ENCODE measurements at places on chromosomes 12 and 14. TPM values are rescaled to one million over a fixed set of nuclear protein-coding genes. Genes with fewer than 3 reads are reported as not detected.

DNA sequence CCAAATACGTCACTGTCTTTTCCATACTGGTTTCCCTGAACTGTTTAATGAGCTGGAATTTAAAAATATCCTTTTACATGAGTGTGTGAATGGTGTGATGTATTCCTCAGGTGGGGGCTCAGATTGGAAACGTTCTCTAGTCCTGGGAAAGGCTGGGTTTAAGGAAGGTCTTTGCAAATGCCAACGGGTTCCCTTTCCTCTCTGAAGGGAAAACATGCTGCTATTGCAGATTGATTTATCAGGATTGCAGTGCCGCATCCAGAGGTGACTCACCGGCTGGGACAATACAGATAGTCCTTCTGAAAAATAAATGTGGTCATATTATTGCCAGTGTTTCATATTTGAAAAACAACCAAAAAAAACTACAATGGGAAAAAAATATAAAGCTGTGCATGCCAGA lies 193.1 kb upstream of the FLRT2 start:
- H3K4me1 ChIP-seq = peaks cover 12% of the 10 kb centered on the region
- H3K27me3 ChIP-seq = no peaks in the 10 kb centered on the region
- H3K4me3 ChIP-seq = no peak overlapping the region
- no peak overlapping the region for H3K27ac ChIP-seq
- H3K36me3 ChIP-seq = no peaks in the 10 kb centered on the region

- H3K4me1 ChIP-seq = peaks cover 24% of the 10 kb centered on the region
- H3K27me3 ChIP-seq = no peaks in the 10 kb centered on the region
- peak; percentile 70 for DNase-seq
- H3K36me3 ChIP-seq = no peaks in the 10 kb centered on the region
- H3K27ac ChIP-seq = peak overlapping the region; percentile 41
- H3K4me3 ChIP-seq = no peak overlapping the region
Observed at GRCh38 chr14:32397861-32398640, 69.0 kb downstream of the AKAP6 start.

DNA sequence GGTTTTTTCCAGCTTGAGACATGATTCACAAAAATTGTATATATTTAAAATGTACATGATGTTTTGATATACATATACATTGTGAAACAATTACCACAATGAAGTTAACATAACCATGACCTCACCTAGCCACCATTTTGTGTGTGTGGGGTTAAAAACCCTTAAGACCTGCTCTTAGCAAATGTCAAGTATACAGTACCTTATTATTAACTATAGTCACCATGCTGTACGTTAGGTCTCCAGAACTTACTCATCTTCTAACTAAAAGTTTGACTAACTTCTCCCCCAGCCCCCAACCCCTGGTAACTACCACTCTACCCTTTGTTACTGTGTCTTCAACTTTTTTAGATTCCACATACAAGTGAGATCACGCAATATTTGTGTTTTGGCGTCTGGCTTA lies 52.6 kb downstream of the EIF2S3B start:
- H3K4me3 ChIP-seq = no peak overlapping the region
- H3K36me3 ChIP-seq = no peaks in the 10 kb centered on the region
- H3K27ac ChIP-seq = no peak overlapping the region
- DNase-seq = no peak

The SLC22A17 gene
- 1.7 TPM for total RNA-seq

GRCh38 chr12:12527820-12528296 lies 34.8 kb downstream of the DUSP16 start:
- no peaks in the 10 kb centered on the region for H3K4me1 ChIP-seq
- H3K36me3 ChIP-seq = no peaks in the 10 kb centered on the region
- no peak overlapping the region for H3K4me3 ChIP-seq
- no peak overlapping the region for H3K27ac ChIP-seq
- DNase-seq = no peak

DNA sequence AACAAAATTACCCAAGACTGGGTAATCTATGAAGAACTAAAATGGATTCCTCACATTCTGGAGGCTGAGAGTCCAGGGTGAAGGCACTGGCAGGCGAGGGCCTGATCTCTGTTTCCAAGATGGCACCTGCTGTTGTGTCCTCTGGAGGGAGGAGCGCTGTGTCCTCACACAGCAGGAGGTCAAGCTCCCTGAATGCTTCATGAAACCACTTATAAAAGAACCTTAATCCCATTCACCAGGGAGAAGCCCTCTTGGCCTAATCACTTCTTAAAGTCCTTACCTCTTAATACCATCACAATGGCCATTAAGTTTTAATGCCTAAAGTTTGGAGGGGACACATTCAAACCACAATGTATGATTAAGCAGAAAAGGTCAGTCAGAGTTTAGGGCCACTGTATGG lies 172.4 kb downstream of the EMP1 start:
- no peaks in the 10 kb centered on the region for H3K36me3 ChIP-seq
- H3K27ac ChIP-seq = no peak overlapping the region
- DNase-seq = no peak
- H3K27me3 ChIP-seq = no peaks in the 10 kb centered on the region
- no peak overlapping the region for H3K4me3 ChIP-seq

The TAS2R50 gene
- not detected for total RNA-seq

DNA sequence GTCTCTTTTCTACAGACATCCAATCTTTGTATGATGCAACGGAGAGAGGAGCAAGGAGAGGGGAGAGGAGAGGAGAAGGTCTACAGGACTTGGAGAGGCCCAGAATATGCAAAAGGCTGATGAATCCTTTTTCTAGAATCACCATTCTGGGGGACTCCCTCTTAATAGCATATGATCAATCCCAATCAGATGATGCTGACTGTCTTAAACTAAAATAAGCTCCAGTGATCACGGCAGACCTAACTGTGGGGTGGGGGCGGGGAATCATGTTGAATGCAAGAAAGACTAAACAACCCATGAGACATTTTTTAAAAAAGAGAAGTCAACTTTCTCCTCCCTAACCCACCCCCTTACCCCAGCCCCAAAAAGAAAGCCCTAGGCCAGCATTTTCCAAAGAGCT lies 33.4 kb downstream of the BTBD7 start:
- no peak overlapping the region for H3K4me3 ChIP-seq
- no peaks in the 10 kb centered on the region for H3K27me3 ChIP-seq
- no peaks in the 10 kb centered on the region for H3K4me1 ChIP-seq
- H3K36me3 ChIP-seq = no peaks in the 10 kb centered on the region
- no peak for DNase-seq

DNA sequence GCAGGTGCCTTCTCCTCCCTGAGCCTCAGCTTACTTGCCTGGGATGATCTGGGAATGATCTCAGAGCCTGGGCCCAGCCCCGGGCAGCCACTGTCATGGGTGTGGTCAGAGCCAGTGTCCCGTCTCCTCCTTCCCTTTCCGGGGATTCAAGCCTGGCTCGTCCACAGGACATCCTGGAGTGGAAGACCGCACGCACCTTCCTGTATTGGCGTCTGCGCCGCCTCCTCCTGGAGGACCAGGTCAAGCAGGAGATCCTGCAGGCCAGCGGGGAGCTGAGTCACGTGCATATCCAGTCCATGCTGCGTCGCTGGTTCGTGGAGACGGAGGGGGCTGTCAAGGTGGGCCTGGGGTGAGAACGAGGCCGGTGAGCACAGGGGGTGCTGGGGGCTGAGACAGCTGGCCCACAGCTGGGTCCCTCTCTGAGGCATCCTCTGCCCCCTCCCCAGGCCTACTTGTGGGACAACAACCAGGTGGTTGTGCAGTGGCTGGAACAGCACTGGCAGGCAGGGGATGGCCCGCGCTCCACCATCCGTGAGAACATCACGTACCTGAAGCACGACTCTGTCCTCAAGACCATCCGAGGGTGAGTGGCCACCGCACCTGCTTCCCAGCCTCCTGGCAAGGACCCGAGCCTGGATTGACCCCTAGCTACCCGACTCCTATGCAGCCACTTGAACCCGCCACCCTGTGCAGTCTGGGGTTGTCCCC lies 44.0 kb downstream of the FOXN4 start:
- no peaks in the 10 kb centered on the region for H3K36me3 ChIP-seq
- no peaks in the 10 kb centered on the region for H3K27me3 ChIP-seq
- no peak for DNase-seq
- no peaks in the 10 kb centered on the region for H3K4me1 ChIP-seq
- H3K27ac ChIP-seq = no peak overlapping the region

GRCh38 chr12:77943466-77943865 lies 112.8 kb downstream of the NAV3 start:
- peaks cover 45% of the 10 kb centered on the region for H3K4me1 ChIP-seq
- H3K36me3 ChIP-seq = peaks cover 31% of the 10 kb centered on the region
- DNase-seq = no peak
- H3K27me3 ChIP-seq = no peaks in the 10 kb centered on the region

DNA sequence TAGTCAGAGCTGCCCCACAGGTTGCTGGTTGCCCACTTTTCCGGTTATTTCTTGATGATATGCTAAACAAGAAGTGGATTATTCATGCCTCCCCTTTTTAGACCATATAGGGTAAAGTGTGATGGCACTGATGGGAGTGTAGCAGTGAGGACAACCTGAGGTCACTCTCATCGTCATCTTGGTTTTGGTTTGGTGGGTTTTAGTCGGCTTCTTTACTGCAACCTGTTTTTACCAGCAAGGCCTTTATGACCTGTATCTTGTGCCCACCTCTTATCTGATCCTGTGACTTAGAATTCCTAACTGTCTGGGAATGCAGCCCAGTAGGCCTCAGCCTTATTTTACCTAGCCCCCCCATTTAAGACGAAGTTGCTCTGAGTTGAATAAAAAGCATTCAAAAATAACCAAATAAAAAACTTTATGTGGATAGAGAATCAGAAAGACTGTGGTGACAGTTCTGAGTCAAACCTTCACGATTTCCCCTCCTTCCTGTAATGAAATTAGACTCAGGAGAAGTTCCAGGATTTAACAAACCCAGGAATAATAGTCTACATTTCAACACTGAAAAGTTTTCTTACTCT lies 144.2 kb downstream of the PAWR start:
- no peaks in the 10 kb centered on the region for H3K36me3 ChIP-seq
- no peaks in the 10 kb centered on the region for H3K27me3 ChIP-seq
- no peak overlapping the region for H3K4me3 ChIP-seq
- H3K4me1 ChIP-seq = peaks cover 54% of the 10 kb centered on the region

GRCh38 chr12:30979371-30980259 lies 53.1 kb downstream of the TSPAN11 start:
- no peaks in the 10 kb centered on the region for H3K4me1 ChIP-seq
- no peak overlapping the region for H3K27ac ChIP-seq
- DNase-seq = no peak
- no peaks in the 10 kb centered on the region for H3K36me3 ChIP-seq

The SPIC gene
- total RNA-seq = not detected

- no peaks in the 10 kb centered on the region for H3K36me3 ChIP-seq
- no peak overlapping the region for H3K27ac ChIP-seq
- H3K4me3 ChIP-seq = no peak overlapping the region
- DNase-seq = no peak
- H3K4me1 ChIP-seq = no peaks in the 10 kb centered on the region
Observed at GRCh38 chr14:92564344-92565039, 50.9 kb downstream of the RIN3 start.

DNA sequence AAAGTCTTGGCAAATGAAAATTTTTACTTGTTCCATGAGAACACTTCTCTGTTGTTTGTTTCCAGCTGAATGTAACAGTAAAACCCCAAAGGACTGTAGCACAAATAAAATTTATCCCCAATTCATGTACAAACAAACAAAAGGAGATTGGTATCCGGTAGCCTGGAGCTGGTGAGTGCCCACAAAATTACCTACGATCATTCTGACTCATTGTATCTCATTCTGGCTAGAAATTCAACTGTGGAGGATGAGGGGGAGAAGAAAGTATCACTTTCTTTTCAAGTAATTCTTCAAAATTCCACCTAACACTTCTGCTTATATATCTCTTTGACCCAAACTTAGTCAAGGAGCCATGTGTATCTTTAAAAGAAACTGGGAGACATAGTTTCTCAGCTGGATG lies 268.5 kb downstream of the ALG10B start:
- H3K4me3 ChIP-seq = no peak overlapping the region
- no peaks in the 10 kb centered on the region for H3K4me1 ChIP-seq
- no peak overlapping the region for H3K27ac ChIP-seq
- H3K27me3 ChIP-seq = no peaks in the 10 kb centered on the region
- H3K36me3 ChIP-seq = no peaks in the 10 kb centered on the region

DNA sequence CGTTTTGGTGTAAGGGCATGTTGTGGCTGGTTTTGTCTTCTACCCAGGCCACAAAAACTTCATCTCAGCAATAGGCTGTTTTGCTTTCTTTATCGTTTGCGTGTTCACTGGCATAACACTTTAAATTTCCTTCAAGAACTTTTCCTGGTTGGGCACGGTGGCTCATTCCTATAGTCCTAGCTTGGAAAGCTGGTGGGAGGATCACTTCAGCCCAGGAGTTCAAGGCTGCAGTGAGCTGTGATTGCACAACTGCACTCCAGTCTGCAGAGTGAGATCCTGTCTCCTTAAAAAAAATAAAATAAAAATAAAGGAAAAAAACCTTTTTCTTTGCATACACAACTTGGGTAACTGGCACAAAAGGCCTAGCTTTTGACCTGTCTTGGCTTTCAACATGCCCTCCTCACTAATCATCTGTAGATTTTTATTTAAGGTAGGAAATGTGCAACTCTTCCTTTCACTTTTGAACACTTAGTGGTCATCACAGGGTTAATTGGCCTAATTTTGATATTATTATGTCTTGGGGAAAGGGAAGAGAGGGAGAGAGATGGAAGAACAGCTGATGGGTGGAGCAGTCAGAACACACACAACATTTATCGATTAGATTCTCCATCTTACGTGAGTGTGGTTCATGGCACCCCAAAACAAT lies 78.9 kb upstream of the PSMA6 start:
- no peak overlapping the region for H3K4me3 ChIP-seq
- DNase-seq = no peak
- no peaks in the 10 kb centered on the region for H3K27me3 ChIP-seq

DNA sequence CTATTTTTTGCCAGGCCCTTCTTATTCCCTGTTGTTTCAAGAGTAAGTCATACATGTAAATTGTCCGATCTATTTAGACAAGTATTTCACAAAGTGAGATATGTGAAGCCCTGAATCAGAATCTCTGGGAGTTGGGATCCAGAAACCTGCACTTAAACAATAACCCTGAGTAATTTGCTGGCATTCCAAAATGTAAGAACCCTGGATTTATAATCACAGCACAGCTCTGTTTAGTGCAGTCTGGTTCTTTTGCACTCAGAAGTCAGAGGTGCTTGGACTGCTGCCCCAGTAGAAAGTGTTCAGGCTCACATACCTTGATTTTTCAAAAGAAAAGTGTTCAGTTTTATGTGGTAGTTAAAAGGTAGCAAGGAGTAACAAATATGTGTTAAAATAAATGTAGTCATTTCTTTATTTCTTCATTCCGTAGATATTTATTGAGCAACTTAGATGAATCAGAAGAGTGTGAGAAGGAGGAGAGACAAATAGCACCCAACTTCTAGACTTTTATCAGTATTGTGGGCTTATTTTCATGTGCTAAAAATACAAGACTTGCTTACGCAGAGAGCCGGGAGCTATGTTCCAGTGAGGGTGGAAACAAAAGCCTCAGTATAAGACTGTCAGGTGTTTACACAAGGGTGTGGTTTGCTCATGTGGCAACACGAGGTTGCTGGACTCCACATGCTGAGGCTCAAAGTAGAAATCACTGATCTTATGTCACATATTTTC lies 70.1 kb downstream of the SYNE2 start:
- no peaks in the 10 kb centered on the region for H3K27me3 ChIP-seq
- H3K27ac ChIP-seq = no peak overlapping the region
- H3K4me1 ChIP-seq = no peaks in the 10 kb centered on the region
- H3K36me3 ChIP-seq = no peaks in the 10 kb centered on the region
- DNase-seq = no peak
- H3K4me3 ChIP-seq = no peak overlapping the region

- no peaks in the 10 kb centered on the region for H3K4me1 ChIP-seq
- H3K27me3 ChIP-seq = no peaks in the 10 kb centered on the region
- no peaks in the 10 kb centered on the region for H3K36me3 ChIP-seq
- H3K4me3 ChIP-seq = no peak overlapping the region
- DNase-seq = no peak
- no peak overlapping the region for H3K27ac ChIP-seq
Observed at GRCh38 chr14:106691601-106692291, 1165.4 kb downstream of the TMEM121 start.
